ENCODE measurements at places on chromosomes 6 and 20.

DNA sequence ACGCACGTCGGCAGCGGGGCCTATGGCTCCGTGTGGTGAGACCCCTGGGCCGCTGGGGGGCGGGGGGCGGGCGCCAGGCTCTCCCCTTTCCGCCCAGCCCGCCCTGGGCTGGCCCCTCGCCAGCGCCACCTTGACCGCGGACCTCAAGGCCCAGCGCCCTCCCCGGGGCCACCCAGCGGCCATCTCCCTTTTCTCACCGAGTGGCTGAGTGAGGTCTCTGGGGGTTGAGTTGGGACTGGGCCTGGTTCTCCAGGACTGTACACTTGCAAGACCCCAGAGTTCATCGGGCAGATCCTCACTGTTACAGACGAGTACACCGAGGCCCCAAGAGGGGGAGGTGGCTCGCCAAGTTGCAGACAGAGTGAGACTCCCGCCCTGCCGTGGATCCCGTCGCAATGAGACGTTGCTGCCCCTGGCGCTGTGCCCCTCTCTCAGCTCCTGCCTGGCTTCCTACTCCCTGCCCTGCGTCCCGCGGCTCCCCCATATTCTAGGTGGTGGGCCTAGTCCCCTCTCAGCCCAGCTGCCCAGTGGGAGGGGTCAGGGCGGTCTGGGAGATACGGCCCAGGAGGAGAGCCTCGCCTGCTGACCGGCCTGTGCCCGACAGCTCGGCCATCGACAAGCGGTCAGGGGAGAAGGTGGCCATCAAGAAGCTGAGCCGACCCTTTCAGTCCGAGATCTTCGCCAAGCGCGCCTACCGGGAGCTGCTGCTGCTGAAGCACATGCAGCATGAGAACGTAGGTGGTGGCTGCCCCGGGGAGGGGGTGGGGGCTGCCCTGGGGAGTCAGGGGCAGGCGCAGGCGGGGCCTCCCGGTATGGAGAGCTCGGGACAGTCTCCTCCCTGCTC lies 576 bp downstream of the MAPK13 start:
- no peak for DNase-seq

DNA sequence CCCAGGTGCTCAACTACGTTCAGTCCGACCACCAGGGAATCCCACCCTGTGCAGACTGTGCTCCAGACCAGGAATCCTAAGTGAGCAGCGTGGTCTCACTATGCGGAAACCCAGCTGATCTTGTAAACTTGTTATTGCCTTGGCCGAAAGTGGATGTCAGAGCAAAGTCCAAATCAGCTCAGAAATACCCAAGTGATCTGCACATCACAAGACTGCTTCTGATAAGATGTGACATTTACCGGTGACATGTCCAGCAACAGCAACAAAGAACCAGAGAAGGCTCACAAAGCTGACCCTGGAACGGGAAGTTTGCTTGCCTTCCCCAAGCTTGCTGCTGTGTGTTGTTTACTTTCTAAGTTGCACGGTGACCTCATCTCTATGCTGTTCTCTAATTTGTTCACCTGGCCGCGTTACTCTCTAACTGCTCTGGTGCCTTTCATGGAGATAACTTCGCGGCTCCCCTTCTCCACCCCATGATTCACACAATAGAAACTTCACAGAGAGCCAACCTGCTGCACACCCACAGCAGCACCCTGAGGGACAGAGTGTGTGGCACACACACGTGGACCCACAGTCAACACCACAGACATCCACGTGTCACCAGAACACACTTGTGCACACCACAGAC lies 1.7 kb downstream of the BNIP5 start:
- no peak for DNase-seq

GRCh38 chr6:26489996-26490964 lies 9.8 kb upstream of the BTN1A1 start:
- DNase-seq, result no peak

DNA sequence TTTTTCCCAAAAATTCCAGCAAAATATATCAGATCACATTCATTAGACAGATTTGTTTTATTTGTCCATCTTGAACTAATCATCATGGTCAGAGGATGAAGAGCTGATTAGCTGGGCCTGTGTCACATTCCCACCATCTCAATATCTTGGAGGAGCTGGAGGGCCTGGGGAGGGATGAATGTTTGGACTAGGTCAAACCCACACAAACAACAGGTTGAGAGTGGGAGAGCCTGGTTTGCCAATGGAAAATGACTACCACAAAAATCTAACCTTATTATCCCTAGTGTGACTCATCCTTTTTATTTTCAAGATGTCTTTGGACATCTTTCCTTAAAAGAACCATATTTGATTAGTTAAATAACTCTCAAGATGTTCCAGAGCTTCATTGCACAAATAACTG lies 242.4 kb downstream of the OGFRL1 start:
- no peak for DNase-seq

- DNase-seq, result no peak
These were observed 11.7 kb downstream of the C20orf96 start for GRCh38 chr20:278607-279571.

- no peak for DNase-seq
These were observed 62.3 kb upstream of the NKX2-2 start for GRCh38 chr20:21575981-21576740.

DNA sequence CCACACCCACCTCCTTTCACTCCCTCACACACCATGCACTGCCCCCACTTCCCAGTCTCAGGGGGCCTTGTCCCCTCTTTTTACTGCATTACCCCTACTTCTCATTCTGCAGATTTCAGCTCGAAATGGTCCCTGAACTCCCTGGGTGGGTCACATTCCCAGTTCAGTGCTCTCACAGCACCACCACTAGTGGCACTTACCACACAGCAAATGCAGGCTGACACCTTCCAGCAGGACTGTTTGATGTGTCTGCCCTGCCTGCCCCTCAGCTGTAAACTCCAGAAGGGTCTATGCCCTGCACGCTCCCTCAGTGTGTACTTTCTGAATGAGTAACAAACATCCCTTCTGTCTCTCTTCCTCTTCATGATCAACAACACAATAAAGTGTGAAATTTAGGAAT lies 4.0 kb downstream of the DYNLT1 start:
- DNase-seq, result no peak

DNA sequence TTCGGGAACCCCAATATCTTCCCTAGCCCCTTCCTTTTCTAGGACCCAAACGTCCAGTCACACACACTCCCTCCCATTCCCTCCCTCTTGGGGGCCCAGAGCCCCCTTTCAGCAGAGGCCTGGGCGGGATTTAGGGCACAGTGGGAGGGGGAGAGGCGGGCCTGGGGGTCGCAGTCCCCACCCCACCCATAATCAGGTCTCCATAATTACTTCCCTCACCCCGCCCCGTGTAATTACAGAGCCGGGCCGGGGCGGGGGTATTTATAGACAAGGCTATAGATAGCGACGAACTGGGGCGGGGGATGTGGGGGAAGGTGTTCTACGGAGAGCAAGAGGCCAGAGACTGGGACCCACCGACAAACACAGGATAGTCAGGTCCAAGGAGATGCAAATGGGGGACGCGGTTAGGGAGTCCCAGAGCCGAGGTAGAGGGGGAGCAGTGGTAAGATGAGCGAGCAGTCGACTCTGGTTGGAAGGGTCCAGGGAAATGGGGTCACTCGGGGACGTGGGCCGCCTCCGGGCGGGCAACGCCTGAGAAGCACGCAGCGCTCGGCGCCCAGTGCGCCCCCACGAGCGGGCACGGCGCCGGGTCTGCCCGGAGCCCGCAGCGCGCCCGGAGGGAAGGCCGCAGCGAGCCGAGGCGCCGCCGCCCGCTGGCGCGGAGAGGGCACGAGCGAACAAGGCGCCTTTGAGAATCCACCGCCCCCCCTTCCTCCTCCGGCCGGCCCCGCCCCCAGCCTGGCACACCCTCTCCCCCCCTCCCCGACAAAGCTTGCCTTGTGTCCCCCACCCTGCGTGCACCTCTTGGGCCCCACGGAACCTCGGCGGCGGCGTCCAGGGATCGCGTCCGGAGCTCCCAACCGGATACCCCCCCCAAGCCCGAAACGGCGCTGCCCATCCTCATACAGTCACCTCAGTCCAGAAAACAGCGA lies 670 bp upstream of the COL11A2 start:
- DNase-seq, result no peak

- no peak for DNase-seq
These were observed 73.3 kb upstream of the SGK1 start for GRCh38 chr6:134391205-134391604.

Data from fibroblast of skin of back (primary cell).